ENCODE measurements at places on chromosomes 4 and X. TPM values are rescaled to one million over a fixed set of nuclear protein-coding genes. Genes with fewer than 3 reads are reported as not detected.

The HTR2C gene
- total RNA-seq, result not detected

The DGKK gene
- not detected for total RNA-seq

The HMGN5 gene
- 6.6 TPM for total RNA-seq

The ARHGEF6 gene
- 0.35 TPM for total RNA-seq

All from MCF 10A (cell line).